ENCODE measurements at places on chromosomes 1 and 21.
A peak's percentile ranks its signal among the peaks of the same experiment; 100 is the strongest.

DNA sequence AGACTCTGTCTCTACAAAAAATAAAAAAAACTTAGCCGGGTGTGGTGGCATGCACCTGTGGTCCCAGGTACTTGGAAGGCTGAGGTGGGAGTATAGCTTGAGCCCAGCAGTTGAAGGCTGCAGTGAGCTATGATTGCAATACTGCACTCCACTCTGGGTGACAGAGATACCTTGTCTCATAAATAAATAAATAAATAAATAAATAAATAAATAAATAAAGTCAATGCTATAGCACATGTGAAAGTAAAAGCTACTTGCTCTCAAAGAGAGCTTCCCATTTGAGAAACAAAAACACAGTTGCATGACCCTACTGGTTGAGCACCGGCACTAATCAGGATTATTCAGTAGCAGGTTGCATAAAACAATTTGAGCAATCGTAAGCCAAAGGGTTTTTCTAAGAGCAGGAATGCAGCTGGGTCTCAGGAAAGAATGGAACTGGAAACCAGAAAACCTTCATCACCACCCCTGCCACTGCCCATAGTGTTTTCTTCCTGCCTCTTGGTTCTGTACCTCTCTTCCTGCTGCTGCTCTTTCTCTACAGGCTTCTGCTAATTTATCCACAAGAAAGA is 29.3 kb upstream of the DNAH14 start:
- DNase-seq, result no peak

- DNase-seq, result peak; percentile 98
Observed at GRCh38 chr1:54764133-54764921, at the start of gene PARS2. Gene PARS2, minus strand, starts transcription at chr1:54764523. Its CDS starts 5,362 bp downstream, at chr1:54759161.

GRCh38 chr1:116493484-116494352 is 77.1 kb downstream of the CD58 start:
- DNase-seq, result no peak

DNA sequence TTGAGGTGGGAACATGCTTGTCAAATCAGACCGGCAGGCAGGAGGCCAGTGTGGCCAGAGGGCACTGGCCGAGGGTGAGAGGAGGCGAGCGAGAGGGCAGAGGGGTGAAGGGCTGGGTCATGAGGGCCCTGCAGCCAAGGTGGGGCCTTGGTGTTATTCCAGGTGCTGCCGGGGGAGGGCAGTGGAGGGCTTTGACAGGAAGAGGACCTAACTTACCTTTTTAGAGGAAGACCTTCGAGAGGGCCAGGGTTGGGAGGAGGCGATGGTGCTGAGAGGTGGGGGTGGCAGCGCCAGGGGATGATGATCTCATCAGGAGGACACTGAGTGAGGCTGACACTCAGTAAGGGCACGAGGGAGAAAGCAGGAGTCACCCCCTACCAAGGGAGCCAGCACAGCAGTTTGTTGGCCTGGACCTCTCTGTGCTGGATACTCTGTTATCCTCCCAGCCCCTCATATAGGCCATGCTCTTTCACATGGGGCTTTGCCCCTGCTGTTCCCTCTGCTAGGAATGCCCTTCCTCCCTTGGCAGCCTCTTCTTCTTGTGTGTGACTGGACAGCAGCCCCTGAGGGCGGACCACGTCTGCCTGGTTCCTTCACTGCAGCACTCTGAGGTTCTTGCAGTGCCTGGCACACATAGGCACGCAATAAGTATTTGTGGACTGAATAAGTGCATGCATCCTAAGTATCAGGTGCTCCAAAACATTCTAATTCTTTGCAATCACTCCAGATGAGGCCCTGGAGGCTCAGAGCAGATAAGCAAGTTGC is 7.5 kb upstream of the TTC22 start:
- no peak for DNase-seq

Measured in CD4-positive, alpha-beta T cell treated with Interferon alpha-2 for 1 hour (primary cell).